ENCODE measurements at places on chromosomes 3 and 15. TPM values are rescaled to one million over a fixed set of nuclear protein-coding genes. Genes with fewer than 3 reads are reported as not detected.

Gene SPINK8
- not detected for total RNA-seq

Gene WNT7A
- 0.20 TPM for total RNA-seq

Gene PLSCR2
- not detected for total RNA-seq

Gene U2SURP
- 201 TPM for total RNA-seq

Gene CPNE9
- not detected for total RNA-seq

Gene TOPBP1
- 82.3 TPM for total RNA-seq

Gene MCTP2
- 12.1 TPM for total RNA-seq

Gene ECT2
- 38.4 TPM for total RNA-seq

Gene HDAC11
- 1.6 TPM for total RNA-seq

Gene GOLGA6L2
- not detected for total RNA-seq

Gene KLHL40
- total RNA-seq: not detected

Gene STAC
- total RNA-seq: not detected

Gene ANKRD34C
- not detected for total RNA-seq

Gene RPUSD2
- total RNA-seq: 26.1 TPM

Gene RPS17
- 2,631 TPM for total RNA-seq

Gene HDGFL3
- 14.1 TPM for total RNA-seq

Gene SETD2
- total RNA-seq: 33.7 TPM

Gene KBTBD13
- not detected for total RNA-seq

Gene FBN1
- 0.29 TPM for total RNA-seq

Gene NLGN1
- total RNA-seq: not detected

Gene SNTN
- not detected for total RNA-seq

Gene ACTC1
- not detected for total RNA-seq

Gene PLSCR5
- not detected for total RNA-seq

Gene RAD51
- 67.7 TPM for total RNA-seq

Gene XCR1
- not detected for total RNA-seq

Gene AGBL1
- total RNA-seq: not detected

Gene SOX14
- total RNA-seq: not detected
